Activated CD4-positive, alpha-beta T cell treated with anti-CD3 and anti-CD28 coated beads, Interleukin-2, Interleukin-6, amounts not matched to agents 100 ng/mL and 50 ng/mL, durations not matched to agents 16 hours and 8 hours (primary cell): ENCODE measurements at places on chromosomes 16 and 17.

DNA sequence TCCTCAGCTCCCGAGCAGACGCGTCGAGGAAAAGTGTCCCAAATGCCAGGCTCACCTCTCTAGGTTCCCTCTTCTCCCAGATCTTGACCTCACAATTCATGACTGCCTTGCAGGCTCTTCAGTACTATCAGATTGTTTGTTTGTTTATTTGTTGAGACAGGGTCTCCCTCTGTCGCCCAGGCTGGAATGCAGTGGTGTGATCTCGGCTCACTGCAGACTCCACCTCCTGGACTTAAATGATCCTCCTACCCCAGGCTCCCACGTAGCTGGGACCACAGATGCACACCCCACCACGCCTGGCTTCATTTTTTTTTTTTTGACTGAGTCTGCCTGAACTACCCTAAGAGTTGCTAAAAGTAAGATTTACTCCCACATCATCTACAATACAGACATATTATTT is 15.9 kb downstream of the TMEM235 start:
- no peak for DNase-seq

GRCh38 chr16:22788193-22788530 is 25.8 kb upstream of the HS3ST2 start:
- DNase-seq = no peak

GRCh38 chr17:8622191-8622590 is 8.3 kb downstream of the MYH10 start:
- no peak for DNase-seq

DNA sequence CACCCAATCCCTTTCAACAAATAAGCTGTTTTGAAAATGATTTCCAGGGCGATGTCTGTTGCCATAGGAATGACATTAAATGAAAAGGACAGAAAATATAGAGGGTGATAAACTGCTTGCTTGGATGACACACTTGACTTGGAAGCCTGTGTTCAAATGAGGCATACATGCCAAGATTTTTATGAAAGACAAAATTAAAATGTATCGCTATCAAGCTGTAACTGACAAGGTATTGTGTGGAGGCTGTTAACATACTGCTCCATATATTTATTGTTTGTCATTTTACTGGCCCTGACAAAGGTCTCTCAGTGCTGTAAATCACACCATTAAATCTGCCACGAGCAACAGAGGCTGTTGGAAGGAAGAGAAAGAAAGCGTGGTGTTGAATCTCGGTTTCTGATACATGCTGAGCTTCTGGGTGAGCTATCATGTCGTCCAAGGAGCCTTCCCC is 456.2 kb upstream of the SALL1 start:
- DNase-seq = no peak

DNA sequence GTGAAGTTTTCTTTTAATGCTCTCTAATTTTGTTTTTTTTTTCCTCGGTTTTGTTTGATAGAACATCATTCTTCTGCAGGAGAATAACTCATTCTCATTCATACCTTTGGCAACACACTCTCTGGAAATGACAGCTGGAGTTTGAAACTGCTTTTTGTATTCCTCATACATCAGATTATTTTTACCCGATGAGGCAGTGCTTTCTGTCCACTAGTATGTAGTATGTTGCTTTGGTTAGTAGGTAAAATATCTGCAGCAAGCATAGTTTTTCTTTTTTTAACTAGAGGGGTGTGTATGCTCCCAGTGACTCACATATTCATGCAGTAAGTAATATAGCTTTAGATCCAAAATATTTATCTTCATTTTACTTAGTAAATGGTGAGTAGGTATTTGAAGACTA is 6.4 kb downstream of the PRKCA start:
- no peak for DNase-seq

DNA sequence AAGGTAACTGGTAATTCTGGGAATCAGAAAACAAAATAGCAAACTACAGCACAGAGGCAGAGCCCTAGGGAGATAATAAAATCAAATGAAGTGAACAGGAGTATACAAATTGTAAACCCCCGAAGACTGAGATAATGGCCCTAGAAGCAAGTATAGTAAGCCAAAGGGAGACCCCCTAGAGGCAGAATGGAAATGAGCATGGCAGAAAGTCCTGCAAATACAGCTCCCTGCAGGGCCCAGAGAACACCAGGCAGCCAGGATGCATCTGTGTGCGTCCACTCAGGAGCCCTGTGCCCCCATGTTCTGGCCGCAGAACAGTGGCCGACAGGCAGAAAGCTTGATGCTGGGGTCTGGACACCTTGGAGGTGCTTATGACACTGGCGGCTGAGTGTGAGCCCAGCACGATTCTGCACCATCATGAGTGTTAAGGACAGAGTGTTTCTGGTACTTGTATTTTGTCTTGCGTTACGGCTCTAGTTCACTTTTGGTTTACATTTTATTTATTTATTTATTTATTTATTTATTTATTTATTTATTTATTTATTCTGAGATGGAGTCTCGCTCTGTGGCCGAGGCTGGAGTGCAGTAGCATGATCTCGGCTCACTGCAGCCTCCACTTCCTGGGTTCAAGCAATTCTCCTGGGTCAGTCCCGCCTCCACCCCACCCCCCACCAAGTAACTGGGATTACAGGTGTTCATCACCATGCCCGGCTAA is 48.7 kb downstream of the RGS9 start:
- DNase-seq = no peak

DNA sequence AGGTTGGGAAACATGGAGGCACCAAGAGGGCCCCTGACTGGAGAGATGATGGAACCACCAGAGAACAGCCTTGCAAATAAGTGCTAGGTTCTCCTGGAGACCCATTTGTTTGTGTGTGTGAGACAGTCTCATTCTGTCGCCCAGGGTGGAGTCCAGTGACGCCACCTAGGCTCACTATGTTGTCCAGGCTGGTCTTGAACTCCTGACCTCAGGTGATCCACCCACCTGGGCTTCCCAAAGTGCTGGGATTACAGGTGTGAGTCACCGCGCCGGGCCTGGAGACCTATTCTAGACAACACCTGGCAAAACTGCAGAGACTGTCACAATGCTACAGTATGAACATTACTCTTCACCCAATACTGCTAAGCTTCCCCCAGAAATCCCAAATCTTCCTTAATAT is 1.5 kb downstream of the NPLOC4 start:
- DNase-seq = no peak

- no peak for DNase-seq
Measured at GRCh38 chr16:59840169-59840568, 1106.1 kb upstream of the GOT2 start.

- DNase-seq = peak; percentile 19
Measured at GRCh38 chr16:19696328-19696727, 21.7 kb downstream of the KNOP1 start.

GRCh38 chr17:49471089-49471683 is 23.9 kb upstream of the NGFR start:
- DNase-seq = no peak

GRCh38 chr17:51032850-51033249 is 87.8 kb downstream of the SPAG9 start:
- no peak for DNase-seq

- no peak for DNase-seq
Measured at GRCh38 chr16:12090151-12090530, 113.6 kb downstream of the SNX29 start.

GRCh38 chr16:10805334-10805733 is 13.3 kb downstream of the TVP23A start:
- no peak for DNase-seq

DNA sequence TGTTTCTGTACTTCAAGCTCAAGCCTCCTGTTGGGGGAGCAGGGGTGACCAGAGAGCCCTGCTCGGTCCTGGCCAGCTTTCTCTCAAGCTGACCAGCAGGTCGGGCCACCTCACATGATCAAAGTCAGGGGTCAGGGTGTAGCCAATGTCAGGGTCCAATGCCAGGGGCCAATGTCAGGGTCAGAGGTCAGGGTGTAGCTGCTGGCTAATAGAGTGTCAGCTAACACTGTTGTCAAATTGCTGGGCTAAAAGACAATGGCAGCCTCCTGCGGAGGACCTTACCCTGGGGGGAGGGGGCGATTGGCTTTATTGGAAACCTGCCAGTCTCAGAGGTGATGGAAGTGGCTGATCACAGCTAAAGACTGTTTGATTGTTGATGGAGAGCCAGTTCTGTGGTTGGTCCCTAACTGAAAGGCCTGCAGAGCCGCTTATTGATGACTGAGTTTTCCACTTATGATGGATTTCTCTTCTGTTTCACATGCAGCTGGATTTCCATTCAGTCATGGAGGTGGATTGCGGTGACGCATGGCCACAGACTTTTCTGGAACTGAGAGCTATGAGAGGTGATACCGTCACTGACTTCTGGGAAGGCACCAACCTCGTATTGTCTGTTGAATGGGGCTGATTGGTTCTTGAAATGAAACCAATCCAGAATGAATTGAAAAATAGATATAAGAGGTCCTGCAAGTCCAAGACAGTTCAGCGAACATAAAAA is 97.4 kb upstream of the ZFHX3 start:
- DNase-seq = no peak

DNA sequence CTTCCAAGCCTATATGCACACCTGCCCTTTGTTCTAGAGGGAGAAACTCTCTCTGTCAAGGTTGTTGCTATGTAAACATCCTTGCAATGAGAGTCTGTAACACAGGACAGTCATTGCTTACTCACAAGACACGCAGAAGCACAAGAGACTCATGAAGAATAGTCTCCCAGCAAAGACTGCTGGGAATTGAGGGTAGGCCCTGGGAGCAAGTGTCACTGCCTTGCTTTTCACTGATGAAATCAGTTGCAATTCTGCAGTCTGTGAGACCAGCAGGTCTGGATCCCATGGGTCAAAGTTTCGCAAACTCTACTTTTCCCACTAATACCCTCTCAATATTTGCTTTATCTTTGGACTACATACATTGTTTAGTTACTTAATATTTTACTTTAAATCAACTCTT is 177.4 kb downstream of the FTO start:
- no peak for DNase-seq

- DNase-seq = no peak
Measured at GRCh38 chr17:73722165-73722564, 77.9 kb upstream of the SDK2 start.

- no peak for DNase-seq
Measured at GRCh38 chr16:86022381-86022960, 123.5 kb downstream of the IRF8 start.

DNA sequence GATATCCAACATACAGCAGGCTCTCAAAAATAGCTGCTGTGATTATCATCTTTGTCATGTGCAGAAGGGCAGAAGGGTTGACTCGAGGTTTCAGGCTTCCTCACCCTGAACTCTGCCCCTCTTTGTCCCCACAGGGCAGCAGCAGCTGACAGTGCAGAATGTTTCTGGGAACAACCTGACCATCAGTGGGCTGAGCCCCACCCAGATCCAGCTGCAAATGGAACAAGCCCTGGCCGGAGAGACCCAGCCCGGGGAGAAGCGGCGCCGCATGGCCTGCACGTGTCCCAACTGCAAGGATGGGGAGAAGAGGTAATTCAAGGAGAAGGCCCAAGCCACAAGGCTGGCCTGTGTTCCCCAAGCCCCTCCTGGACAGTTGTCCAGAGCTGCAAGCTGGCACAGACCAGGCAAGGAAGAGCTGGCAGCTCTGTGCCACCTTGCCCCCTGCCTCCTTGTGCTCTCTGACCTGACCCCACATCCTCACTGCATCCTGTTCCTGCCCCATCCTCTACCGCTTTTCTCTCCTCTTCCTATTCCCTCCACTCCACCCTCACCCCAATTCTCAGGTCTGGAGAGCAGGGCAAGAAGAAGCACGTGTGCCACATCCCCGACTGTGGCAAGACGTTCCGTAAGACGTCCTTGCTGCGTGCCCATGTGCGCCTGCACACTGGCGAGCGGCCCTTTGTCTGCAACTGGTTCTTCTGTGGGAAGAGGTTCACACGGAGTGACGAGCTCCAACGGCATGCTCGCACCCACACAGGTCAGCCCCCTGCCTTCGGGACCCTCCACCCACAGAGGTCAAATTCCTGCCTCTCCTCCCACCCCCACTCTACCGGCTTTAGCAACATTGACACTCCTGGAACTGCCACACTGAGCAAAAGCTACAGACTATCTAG is 16.3 kb upstream of the PNPO start:
- DNase-seq = no peak

- DNase-seq = no peak
Measured at GRCh38 chr17:29714146-29714545, 91.4 kb upstream of the CORO6 start.

DNA sequence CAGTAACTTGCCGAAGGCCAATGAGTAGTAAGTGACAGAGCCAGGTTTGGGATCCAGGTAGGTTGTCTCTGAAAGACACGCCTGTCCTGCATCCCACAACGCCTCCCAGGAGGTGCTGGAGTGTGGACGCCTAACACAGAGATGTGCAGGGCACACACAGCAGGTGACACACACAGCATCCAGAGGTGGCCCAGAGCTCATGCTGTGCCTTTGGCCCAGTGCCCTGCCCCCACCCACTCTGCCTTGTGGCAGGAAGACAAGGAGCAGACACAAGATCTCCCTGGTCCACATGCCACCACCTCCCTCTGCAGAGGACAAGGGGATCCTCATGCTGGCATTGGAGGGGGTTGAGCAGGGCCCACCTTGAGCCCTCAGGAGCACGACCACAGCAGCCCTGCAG is 14.7 kb upstream of the STH start:
- no peak for DNase-seq

DNA sequence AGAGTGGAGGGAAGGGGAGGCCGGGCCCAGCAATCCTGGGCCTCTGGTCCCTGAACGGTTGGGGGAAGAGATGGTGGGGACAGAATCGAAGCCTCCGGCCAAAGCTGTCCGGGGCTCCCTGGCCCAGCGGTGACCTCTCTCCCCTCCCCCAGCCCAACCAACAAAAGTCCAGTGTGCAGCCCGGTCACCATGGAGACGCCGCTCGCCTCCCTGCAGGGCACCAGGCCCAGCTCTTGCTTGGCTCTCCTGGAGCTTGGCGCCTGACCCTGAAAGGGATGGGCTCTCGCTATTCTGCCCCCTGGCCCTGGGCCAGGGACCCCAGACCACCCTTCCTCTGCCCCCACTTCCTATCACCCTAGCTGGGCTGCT is 1.3 kb downstream of the METRN start:
- no peak for DNase-seq

DNA sequence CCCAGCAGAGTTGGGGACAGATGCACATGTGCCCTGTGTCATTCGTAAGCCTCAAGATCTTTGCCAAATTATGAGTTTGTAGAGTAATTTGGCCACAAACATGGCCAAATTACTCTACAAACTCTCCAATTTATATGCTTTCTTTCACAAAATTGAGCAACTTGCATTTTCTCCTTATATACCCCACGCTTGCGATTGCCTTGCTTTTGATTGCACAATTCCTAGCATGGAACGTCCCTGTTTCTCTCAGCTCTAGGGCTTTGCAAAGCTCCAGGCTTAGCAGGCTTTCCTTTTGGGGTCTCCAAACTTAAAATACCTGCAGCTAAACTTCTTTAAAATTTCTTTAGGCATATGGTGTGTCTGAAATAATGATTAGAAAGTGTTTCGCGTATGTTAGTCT is 28.5 kb upstream of the MAF start:
- no peak for DNase-seq

GRCh38 chr17:79646721-79647455 is 36.0 kb upstream of the RBFOX3 start:
- DNase-seq = no peak

- no peak for DNase-seq
Measured at GRCh38 chr17:48513666-48514455, 16.9 kb downstream of the HOXB1 start.

- DNase-seq = no peak
Measured at GRCh38 chr17:41785091-41785858, 1.2 kb downstream of the JUP start.
